ENCODE measurements at places on chromosomes 7 and 10. TPM values are rescaled to one million over a fixed set of nuclear protein-coding genes. Genes with fewer than 3 reads are reported as not detected.

The NEUROD6 gene
- not detected for polyA plus RNA-seq

The SGCE gene
- polyA plus RNA-seq, result 105 TPM

The GNG11 gene
- 52.8 TPM for polyA plus RNA-seq

The SPDYE2 gene
- 3.4 TPM for polyA plus RNA-seq

The SUGCT gene
- 14.4 TPM for polyA plus RNA-seq

DNA sequence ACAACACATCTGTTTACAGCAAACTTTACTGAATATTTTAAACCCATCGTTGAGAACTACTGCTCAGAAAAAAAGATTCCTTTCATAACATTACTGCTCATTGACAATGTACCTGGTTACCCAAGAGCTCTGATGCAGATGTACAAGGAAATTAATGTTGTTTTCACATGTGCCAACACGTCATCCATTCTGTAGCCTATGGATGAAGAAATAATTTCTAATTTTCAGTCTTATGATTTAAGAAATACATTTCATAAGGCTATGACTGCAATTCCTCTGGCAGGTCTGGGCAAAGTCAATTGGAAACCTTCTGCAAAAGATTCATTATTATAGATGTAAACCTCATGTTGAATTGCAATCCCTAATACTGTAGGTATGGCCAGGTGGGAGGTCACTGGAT is 16.7 kb upstream of the CNNM1 start:
- no peak for DNase-seq

DNA sequence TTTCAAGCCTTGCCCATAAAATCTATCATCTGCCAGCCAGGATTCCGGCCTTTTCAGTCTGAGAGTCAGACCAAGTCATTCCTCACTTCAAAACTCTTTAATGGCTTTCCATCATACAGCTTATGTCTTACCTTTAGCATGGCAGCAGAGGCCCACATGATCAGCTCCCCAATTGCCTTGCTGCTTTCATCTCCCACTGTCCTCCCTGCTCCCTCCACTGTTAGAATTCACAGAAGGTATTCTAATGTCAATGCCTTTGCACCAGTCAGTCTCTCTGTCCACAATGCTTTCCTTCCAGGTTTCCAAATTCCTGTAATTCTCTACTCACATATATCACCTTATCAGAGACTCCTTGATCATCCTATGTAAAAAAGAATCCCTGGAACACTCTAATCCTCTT is 37.2 kb downstream of the SEMA3E start:
- no peak for DNase-seq

- no peak for DNase-seq
These were observed 1.1 kb upstream of the PWWP2B start for GRCh38 chr10:132395704-132396493.

GRCh38 chr7:158910254-158911053 is 54.1 kb downstream of the DYNC2I1 start:
- no peak for DNase-seq

- DNase-seq, result no peak
These were observed 150.0 kb upstream of the NEBL start for GRCh38 chr10:21047096-21047495.

DNA sequence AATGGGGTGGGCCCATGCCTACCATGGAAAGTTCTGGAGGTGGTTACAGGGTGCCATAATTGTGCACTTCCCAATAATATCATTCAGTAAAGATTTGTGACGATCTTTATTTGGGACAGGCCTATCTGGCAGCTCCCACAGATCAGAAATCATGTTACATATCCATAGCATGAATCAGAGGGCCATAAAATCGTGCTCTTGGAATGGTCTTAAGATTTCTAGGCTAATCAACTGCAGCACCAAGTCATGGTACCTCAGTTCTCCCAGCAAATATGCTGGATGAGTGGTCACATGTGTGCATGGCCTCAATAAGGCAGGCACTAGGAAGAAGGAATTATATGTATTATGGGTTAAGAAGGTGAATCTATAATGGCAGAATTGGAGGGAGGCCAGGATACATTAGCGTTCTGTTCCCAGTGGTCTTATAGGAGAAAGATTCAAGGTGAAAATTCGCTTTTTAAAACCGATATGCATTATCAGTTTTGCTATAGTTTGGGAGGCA is 134.7 kb downstream of the NRP1 start:
- no peak for DNase-seq

All from right renal pelvis (tissue), 4 donors.